ENCODE measurements at places on chromosomes 6 and 20.
A peak's percentile ranks its signal among the peaks of the same experiment; 100 is the strongest.

DNA sequence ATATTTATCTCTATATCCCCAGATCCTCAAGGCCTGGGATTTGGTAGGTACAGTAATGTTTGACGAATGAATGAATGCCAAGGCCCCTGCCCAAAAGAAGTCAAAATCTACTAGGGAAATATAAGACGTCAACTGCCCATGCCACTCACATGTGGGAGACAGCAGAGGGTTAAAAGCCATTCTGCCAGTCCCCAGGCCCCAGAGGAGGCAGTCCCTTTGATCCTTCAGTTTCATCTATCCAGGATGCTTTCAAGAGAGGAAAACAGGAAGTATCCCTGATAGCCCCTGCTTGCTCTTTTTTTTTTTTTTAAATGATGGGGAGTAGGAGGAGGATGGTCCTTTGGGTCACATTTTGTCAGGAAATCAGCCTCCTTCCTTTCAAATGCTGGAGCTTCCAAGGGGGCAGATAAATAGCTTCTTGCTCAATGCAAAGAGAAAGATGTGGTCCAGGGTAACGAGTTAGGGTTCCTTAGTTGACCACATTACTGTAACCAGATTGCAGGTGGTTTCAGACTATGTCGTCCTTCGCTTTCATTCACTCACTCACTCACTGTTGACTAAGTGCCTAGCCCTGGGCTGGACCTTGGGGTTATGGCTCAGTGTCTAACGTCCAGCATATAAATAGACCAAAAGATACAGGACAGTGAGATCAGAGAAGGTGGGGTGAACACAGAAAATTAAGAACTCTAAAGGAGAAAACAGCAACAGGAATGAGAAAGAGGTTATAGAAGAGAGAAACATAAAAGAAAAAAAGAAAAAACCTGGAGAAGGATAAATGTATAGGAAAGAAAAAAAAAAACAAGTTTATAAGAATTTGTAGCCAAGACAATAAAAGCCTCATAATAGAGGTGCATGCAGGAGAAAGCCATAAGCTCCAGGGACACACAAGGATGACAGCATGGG, 64.6 kb upstream of the PIM1 start:
- DNase-seq: no peak

- no peak for DNase-seq
Observed at GRCh38 chr6:164114651-164115050, 700.1 kb downstream of the QKI start.

DNA sequence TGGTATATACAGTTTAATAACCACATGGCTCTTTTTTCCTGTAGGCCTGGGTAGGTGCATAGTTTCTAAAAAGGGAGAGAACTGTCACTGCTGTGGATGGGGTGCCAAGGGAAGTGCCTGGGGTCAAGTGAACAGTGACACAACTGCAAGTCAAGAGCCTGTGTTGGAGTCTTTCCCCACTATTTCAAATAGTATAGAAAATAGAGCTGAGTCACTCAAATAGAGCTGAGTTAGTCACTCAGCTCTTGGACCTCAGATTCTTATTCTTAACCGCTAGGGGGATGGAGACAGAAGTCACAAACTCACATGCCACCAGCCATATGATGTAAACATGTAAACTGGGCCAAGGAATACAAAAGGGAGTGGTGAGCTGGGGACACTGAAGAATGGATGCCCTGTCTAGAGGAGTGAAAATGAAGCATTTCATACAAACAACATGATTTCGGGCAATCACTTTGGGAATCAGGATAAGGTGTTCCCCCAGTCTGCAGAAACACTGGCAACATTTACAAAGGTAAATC, 2.1 kb downstream of the NQO2 start:
- no peak for DNase-seq

- DNase-seq: no peak
Observed at GRCh38 chr6:79010422-79010821, 67.6 kb downstream of the PHIP start.

DNA sequence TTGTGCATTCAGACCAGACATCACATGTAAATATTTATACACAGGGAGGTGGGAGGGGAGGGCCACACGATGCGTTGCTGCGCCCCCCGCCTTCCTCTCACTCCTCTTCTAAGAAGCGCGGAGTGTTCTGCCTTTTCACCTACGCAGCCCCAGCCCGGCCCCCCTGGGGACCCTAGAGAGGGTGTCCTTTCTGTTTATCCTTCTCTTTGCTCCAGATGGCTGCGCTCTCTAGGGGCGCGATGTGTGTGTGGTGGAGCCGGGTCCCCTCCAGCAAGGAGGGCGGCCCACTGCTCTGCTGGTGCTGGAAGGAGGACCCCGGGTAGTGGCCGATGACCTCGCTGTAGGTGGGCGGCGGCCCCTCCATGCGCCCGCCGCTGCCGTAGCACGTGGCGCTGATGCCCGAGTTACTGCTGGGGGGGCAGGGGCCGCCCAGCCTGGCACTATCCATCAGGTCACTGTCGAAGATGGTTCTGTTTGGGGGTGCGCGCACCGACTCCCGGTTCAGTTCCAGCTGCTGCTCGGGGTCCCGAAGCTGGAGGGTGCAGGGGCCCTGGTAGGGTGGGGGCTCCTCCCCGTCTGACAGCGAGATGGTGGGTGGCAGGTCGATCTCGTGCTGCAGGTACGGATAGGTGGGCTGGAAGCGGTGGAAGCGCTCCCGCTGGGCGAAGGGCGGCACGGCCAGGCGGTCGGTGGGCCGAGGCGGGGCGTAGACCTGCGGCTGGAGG, 31.8 kb upstream of the ZBP1 start:
- no peak for DNase-seq

DNA sequence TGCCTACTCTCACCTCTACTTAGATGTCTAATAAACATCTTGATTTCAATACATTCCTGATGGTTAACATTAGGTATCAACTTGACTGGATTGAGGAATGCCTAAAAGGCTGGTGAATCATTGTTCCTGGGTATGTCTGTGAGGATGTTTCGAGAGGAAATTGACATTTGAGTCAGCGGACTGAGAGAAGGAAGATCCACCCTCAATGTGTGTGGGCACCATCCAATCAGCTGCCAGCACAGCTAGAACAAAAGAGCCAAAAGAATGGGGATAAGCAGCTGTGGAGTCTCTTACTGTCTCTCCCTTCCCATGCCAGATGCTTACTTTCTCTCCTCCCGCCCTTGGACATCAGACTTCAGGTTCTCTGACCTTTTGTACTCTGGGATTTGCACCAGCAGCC, 128.6 kb upstream of the HS3ST5 start:
- no peak for DNase-seq

GRCh38 chr20:45098103-45098773, 2.7 kb downstream of the KCNS1 start:
- DNase-seq: peak; percentile 19

GRCh38 chr6:108958900-108959770, 110.9 kb downstream of the ARMC2 start:
- DNase-seq: no peak

- DNase-seq: no peak
Observed at GRCh38 chr20:57553376-57554018, 7.4 kb upstream of the PCK1 start.

GRCh38 chr20:4472906-4473305, 248.8 kb upstream of the PRND start:
- no peak for DNase-seq

DNA sequence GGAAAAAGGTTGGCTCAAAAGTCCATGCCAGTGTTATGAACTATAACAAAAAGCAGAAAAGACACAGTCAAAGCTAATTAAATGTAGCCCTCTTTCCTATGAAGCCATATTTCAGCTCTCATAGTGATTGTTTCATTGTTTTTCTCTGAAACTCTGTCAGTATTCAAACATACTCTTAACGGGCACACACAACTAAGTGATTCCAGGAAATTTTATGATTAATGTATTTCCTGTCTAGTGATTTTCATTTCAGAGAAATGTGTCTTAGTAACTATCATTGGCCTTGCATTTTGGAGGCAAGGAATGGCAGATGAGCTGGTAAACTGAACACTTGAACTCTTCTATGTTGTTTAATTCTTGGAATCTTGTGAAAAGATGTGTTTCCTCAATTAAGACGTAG, 68.0 kb downstream of the CLVS2 start:
- DNase-seq: no peak

- DNase-seq: peak; percentile 6
Observed at GRCh38 chr6:169092375-169092774, 161.3 kb downstream of the THBS2 start.

DNA sequence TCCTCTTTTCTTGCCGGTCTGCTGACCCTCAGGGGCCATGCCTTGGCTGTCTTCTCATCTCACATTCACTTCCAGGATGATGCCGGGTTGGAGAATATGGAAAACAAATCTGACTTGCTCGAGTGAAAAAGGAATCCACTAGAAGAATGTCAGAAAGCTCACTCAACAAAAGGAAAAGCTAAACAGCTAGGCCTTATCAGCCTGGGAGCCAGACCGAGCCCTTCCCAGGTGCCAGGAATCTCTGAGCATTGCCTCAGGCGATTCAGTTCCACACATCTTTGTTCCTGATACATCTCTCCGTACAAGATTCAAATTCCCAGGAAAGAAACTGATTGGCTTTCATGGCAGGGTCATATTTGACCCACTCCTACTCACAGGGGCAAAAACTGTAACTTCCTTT, 9.2 kb upstream of the OSER1 start:
- no peak for DNase-seq

DNA sequence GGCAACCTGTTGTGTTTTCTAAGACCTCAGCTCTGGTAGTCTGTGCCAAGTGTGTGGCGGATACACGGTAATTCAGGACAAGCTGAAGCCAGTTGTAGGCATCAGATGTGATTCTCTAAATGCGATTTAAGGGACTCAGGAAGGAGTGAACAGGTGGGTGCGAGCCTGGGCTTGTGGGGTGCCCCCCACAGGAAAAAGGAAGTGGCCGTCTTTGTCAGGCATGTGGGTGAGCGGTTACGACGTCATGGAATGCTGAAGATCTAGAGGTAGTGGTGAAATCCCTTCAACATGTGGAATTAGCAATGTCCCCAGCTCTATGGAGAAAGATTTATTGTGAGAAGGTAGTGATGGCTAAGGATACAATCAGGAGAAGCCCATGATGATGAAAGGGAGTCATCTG, 95.1 kb upstream of the EXOC2 start:
- DNase-seq: no peak

- DNase-seq: peak; percentile 60
Observed at GRCh38 chr6:25138233-25138933, 140.8 kb upstream of the CARMIL1 start.

DNA sequence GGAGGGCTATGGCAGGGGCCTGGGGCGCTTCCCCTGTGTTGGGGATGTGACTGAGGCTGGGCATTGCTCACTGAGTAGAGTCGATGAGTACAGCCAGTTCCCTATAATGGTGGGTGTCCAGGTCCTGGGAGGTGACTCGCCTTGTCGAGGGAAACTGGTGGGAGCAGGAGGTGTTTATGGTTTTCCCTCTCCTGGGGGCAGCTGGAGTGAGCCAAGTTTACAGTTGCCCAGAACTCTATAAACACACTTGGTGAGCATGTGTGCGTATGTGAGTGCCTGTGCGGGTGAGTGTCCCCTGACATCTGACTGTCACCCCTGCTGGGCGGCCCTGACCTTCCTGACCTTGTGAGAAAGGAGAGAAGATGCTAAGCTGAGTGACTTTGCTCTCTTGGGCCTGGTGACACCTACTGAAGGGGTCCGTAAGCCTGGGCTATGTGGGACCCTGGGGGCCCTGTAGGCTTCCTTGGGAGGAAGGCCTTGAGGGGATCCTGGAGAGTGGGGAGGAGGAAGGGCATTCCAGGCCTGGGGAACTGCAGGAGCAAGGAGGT, 65.9 kb downstream of the VEGFA start:
- DNase-seq: no peak

DNA sequence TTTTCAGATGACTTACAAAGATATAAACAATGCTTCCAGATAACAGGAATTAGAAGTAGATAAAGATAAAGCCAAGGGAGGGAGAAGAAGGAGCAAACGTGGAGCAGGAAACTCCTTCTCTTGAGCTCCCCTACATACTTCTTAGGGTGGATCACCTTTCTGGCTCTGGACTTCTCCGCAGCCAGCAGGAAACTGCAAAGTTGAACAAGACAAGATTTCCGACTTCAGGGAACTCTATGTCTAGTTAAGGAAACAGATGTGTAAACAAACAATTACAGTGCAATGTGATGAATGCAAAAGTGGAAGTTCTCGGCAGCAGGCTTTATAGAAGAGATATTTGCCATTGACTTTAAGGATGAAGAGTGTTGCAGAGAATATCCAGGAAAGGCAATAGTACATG, 134.0 kb upstream of the MARCKS start:
- DNase-seq: no peak

- no peak for DNase-seq
Observed at GRCh38 chr6:122817358-122817757, 28.3 kb downstream of the SMPDL3A start.

DNA sequence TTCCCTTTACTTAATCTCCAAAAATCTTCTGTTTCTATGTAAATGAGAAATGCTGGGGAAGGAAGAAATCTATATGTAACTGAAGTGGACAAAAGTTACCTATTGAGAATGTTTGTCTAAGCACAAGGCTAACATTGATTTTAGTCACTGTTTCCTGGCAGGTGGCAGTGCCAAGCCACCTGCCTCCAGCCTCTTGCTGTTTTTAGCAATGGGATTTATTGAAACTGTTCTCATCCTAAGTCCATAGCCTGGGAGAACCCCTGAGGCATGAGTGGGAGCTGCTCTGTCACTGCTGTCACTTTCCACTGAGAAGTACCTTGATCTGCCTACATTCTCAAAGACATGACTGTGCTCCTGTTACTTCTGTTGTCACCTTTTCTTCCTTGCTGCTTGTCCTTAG, 14.7 kb downstream of the ENPP3 start:
- DNase-seq: no peak

DNA sequence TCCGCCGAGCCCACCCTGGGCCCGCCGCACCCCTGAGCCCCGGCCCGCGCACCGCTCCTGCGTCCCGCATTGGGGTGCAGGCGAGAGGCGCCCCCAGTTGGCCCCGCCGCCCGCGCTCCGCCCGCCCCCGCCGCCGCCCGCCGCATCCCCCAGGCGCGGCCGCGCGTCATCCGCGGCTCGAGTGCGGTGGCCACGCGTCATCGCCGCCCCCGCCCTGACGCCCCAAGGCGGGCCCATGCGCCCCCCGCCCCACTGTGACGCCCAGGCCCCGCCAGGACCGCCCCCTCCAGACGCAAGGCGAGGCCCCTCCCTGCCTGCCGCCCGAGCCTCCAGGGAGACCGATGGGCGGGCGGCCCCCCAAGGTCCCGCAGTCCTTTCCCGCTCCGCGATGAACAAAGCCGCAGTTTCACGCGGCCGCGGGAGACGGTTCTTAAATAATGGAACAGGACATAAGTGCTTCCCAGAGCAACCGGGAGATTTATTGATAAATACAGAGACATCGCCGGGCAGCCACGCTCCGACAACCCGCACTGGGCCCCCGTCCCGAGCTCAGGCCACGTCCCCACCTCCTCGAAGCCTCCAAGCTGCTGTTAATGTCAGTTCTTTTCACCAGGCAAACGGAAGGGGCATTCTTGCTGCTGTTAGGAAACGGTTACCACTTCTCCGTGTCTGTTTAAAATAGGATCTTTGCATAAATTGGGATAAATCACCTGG, at the start of gene ANKRD60:
ANKRD60 (minus strand) TSS at position 170 of the 714 bp plus-strand sequence; CDS start at position 170, 0 bp downstream.
- DNase-seq: no peak
